ENCODE measurements at places on chromosomes 1 and 21.

DNA sequence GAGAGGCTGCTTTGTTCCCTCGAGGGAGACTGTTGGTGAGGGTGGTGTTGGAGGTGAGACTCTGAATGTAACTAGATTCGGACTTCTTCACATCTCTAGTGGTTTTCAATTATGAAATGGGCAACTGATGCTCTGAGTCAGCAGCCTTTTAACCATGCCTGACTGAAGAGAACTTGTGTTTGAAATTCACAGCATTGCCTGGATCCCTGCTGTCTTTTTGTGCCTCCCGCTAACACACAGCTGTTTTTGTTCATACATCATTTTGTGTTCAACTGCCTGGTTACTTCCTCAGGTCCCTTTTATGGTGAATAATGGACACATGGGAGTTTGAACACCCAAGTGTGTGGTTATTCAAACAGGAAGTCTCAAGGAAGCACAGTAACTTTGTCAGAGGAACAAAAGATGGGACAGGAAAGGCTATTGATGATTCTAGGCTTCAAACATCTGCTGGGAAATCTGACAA, 16.8 kb downstream of the LAMC1 start:
- no peak for DNase-seq

- no peak for DNase-seq
Observed at GRCh38 chr1:19481826-19482398, 3.4 kb downstream of the CAPZB start.

DNA sequence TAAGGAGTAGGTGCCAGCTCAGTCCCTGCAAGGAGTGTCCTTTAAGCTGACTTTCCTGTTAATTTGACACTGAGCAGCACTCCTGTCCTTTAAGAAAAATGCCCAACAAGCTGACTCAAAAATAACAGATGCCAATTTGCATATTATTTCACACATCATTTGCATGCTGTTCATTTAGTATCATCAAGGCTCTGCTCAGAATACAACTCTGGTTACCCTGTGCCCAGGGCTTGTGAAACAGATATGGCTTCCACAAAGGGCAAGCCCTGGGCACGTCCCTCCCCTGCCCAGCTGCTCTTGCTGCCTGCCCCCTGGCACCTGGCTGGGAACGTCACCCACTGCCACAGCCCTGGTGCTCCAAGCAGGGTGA, 10.3 kb downstream of the KCNN3 start:
- DNase-seq = no peak

- no peak for DNase-seq
Observed at GRCh38 chr1:157948312-157949073, 45.0 kb upstream of the KIRREL1 start.

DNA sequence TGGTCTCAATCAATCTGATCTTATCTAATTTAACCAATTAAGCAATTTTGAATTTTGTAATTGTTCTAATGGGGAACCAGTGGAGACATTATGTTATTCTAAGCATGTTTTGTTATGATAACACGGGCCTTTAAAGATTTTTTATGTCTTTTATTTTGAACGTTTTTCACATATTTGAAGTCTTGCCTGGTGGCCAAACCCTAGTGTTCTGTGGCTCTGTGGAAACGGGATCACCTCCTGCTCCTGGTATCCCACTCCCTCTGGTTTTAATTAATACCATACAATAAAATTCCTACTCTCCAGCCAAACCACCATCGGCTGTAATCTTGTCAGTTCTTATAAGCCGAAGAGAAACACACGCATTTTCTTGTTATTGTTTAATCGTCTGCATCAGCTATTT, 22.9 kb upstream of the LMO4 start:
- no peak for DNase-seq

DNA sequence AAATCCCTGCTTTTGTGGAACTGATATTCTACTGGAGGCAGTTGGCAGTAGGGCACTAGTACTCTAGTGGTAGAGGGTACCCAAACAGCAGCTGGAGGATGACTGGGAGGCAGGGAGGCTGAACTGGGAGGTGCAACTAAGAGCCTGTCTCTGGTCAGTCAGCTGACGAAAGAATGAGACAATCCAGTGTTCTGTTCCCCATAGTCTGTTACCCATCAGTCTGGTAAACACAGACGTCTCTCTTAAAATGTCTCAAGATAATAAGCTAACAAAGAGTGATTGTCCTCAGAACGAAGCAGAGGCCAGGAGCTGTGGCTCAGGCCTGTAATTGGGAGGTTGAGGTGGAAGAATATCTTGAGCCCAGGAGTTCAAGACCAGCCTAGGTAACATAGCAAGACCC, 30.4 kb downstream of the TFAP2E start:
- DNase-seq = no peak

- DNase-seq = no peak
Observed at GRCh38 chr1:158333405-158334155, 2.2 kb upstream of the CD1B start.

GRCh38 chr1:183777328-183777727, 27.6 kb upstream of the RGL1 start:
- no peak for DNase-seq

- no peak for DNase-seq
Observed at GRCh38 chr1:23810818-23811540, 10.4 kb upstream of the GALE start.

DNA sequence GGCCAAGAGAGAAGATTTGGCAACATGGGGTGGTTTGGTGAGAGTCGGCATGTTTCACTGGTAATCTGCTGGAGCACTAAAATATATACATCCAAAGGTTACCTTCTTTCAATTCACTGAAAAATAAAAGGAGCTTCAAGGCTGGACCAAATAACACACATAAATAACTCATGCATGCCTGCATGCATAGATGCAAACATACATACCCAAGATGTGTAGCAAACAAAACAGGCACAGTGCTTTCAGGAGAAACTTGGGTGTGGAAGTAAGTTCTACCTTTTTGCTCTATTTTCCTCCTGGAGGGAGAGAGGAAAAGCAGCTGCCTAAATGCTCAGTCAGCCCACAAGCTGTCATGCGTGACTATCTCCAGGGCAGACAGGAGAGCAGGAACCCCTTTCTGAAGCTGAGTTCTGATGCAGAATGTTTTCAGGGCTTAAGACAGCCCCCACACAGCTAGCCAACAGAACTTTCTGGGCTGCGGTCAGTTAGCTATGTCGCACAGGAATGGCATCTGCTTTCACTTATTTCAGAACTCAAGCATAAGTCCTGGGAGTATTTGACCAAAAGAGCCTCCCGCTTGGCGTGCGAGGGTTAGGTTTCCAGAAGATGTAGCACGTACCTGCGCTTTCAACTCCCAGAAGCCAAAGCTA, 166.2 kb downstream of the TOMM20 start:
- no peak for DNase-seq

GRCh38 chr1:229161740-229162139, 109.2 kb upstream of the RAB4A start:
- DNase-seq = no peak

DNA sequence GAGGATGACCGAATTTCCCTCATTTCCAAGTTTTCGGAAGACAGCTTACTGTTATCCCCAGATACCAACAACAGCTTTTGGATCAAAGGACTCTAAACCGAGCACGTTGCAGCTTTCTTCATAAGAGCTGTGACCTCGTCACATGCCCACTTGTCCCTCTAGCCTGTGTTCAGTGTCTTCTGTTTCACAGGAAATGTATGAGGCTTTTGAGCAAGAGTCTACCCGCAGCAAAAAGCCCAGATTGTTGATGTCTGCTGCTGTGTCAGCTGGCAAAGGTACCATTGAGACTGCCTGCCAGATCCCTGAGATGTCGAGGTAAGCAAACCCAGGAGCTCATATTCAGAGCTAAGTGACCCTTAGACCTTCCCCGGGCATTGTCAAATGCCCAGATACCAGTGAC, 24.1 kb downstream of the CHI3L2 start:
- no peak for DNase-seq

- DNase-seq = no peak
Observed at GRCh38 chr1:245686006-245686405, 531.2 kb downstream of the KIF26B start.

DNA sequence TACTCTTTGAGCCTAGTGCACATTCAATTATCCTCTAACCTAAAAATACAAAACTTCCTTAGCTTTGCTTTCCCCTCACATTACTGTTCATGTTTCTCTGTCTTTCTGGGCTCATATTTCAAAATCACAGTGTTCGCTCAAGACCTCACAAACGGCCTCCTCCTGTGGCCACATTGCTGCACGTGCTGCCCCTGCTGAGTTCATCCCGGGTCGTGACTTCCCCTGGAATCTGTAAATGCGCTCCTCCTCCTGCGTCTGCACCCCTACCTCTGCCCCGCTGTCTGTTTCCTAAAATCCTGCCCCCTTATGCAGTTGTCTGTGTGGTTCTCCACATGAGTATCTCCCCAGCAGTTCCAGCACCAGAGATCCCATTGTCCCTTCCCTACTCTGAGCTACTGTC, 45.5 kb upstream of the RAVER2 start:
- no peak for DNase-seq

- DNase-seq = no peak
Observed at GRCh38 chr1:117009132-117009531, 7.6 kb downstream of the CD101 start.

GRCh38 chr1:33275195-33275594, 18.9 kb downstream of the ZNF362 start:
- DNase-seq = no peak

DNA sequence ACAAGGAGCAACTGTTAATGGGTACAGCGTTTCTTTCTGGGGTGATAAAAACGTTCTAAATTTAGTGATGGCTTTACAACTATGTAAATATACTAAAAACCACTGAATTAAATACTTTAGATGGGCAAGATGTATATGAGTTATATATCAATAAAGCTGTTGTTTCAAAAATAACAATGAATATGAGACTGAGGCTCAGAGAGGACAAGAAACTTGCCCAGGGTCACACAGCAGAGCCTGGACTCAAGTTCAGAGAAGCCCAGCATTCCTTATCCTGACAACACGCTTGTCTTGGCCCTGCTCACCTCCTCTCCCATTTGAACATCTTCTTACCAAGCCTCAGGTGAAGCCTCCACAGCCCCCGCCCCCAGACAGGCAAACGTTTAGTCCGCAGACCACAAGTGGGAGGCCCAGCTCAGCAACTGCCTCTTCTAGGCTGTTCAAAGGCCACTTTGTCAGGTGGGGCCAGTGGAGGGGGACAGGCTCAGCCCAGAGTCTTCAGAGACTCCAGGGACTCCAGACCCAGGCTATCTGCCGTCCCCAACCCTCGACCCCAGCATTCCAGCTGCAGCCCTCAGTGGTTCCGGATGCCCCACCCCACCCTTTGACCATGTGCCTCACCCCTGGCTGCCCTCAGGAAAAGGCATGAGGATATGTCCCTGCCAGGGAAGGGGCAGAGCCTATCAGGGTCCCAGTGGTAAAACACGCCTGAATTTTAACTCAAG, 17.9 kb downstream of the SDC3 start:
- DNase-seq = no peak

DNA sequence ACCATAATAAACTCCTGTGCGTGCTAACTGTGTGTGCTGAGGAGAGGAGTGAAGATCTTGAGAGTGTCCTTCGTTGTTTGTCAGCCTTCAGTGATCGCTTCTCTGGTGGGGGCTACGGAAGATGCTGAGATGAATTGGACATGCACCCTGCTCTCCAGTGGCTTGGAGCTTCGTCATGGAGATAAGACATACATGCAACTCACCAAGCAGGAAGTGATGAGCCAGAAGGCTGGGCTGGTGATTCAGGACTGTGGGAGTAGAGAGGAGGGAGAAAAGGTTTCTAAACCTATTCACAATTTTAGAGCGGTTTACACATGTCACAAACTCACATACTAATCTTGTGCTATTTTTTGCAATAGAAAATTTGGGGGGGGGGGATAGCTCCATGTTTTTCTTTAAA, 128.9 kb upstream of the ADAR start:
- DNase-seq = peak; percentile 23

GRCh38 chr1:236235116-236235515, 46.6 kb downstream of the ERO1B start:
- DNase-seq = no peak

DNA sequence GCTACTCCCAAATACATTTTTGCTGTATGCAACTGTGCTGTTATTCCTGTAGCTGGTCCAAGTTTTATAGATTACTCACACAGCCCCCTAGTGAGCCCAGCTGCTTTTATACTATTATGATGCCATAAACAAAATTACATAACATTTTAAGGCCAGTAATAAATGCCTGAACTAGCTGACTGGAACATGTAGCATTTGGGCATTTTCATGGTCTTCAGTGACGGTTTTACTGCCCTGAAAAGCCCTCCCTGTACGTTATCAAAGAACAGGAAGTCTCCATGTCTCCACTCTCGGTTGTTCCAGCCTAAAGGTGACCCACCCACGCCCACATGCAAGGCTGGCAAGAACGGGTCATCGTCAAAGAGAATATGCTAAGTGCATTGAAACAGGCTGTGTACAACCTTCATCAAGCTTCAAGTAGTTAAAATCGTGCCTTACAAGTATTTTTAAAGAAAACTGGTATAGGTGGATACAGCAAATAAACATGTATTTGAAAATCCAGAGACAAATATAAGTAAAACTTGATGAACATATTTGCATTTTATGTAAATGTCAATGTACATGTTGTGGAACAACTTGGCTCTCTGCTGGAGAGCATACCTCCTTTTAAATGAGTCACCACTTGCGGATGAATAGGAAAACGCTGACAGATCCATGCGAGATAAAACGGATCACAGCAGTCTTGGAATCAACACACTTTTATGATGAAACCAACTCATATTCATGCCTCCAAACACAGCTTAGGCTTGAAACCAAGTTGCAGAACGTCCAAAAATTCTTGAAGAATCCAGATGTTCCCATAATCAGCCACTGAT, 520.5 kb downstream of the SMYD3 start:
- no peak for DNase-seq

GRCh38 chr1:222048094-222048595, 306.3 kb upstream of the DUSP10 start:
- no peak for DNase-seq

- no peak for DNase-seq
Observed at GRCh38 chr1:88140325-88140724, 543.7 kb upstream of the PKN2 start.

GRCh38 chr1:210938416-210938925, 195.5 kb downstream of the KCNH1 start:
- DNase-seq = no peak

DNA sequence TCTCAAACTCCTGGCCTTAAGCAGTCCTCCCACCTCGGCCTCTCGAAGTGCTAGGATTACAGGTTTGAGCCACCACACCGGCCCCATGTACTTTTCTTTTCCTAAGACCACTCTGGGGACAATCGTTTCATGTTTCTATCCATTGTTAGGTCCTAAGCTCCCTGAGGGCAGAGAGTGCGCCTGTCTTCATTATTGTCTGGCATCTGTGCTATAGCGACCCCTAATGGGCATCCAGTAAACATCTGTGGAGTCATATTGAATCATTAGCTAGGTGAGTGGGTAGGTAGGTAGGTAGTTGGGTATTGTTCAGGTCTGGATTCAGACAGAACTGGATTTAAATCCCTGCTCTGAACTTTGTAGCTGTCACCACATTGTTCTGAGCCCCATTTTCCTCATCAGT, 66.1 kb downstream of the TMEM53 start:
- DNase-seq = no peak

DNA sequence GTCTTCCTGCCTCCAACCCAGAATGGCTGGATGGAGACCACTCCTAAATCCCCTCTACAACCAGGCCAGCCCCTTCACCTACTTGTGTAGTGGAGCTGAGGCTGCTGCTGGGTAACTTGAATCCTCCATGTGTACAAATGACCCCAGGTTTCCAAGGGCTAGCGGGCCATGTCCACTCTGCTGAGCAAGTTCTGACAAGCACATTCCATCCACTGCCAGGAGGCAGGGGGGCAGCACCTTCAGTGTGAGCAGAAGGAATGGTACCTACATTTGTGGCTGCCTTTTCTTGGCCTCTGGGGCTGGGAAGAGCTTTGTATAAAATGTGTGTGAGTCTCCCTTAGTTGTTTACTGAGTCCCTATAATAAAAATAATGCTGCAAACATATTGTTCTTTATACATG, 14.5 kb downstream of the KIAA0040 start:
- no peak for DNase-seq

GRCh38 chr1:60436186-60436585, 362.6 kb upstream of the C1orf87 start:
- no peak for DNase-seq

Data from activated T-helper 9 cell treated with anti-CD3 and anti-CD28 coated beads, Interleukin-2, amount 50 U/mL, for 16 hours (primary cell).